HCEC 1CT (cell line): ENCODE measurements at places on chromosomes 2 and 18.

DNA sequence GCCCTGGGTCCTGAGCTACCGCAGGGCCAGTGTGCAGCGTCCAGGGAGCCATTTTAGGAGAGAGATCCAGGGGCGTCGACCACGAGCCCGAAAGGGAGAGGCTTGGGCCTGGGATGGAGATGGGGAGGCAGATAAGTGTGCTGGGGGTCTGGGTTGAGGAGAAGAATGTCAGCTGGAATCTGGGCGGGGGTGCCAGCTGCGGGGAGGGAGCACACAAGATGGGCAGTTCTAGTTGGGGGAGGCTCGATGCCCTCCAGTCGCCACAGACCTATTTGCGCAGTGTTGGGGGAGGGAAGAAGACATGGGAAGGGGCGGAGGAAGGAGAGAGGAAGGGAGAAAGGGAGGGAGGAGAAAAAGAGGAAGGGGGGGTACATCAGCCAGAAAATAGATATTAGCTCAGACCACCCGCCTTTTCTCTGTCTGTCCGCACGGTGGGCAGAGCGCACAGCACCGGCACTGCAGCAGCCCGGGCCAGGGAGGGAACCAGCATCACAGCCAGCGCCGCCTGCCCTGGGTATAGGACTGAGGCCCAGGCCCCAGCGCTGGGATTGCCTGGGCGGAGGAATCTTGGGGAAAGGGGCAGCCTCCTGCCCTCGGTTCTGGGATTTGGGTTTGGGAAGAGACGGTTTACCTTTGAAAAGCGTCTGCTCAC lies 1.9 kb upstream of the HOXD11 start:
- no peak for DNase-seq

GRCh38 chr2:145764631-145765030 lies 1244.7 kb upstream of the ZEB2 start:
- no peak for DNase-seq

GRCh38 chr2:83081826-83082690 lies 1377.0 kb downstream of the SUCLG1 start:
- peak; percentile 78 for DNase-seq

DNA sequence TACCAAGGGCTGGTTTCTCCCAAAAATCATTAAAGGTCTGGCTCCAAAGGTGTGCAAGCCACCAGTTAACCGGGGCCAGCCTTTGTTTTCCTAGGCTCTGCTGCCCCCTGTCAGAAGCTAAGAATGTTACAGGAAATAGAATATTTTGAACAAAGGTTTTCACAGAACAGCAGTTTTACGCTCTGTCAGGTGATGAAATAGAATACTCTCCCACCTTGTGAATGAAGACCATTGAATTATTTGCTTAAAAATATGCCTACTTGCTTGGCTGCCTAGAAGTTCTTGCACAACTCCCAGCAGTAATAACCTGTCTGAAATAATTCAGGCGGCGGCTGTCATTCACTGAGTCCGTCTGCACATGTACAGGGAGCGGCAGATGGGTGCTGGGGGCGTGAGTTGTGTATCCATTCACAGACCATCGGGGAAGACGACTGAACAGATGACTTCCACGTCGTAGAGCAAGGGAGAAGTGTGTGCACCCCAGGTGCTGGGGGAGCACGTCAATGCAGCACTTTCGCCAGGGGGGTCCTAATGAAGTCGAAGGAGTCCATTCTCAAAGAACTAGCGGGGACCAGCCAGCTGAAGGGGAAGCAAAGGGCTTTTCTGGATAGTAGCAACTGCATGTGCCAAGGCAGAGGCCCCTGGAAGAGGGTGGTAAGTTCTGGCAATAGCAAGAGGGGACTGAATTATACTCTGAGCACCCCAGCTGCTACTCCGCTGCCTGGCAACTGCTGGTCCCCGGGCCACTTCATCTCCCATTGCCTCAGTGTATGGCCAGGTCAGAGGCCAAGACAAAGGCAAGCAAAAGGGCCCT lies 56.1 kb downstream of the SF3B1 start:
- peak; percentile 19 for DNase-seq

DNA sequence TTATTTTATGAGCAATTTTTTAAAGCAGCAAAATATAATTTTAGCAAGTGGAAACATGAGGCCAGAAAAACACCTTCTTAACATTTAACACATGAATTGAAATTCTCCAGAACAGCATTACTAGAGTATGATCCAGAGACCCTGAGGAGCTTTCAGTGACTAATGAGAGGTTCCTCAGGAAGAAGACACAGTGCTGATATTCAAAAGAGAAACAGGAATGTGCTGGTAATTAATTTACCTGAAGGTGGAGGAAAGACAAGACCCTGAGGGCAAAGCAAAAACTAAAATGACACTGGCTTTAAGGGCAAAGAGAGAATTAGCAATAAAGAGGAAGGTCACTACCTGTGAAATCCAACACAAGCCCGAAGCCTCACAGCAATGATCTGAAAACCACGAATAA lies 97.0 kb downstream of the CDH2 start:
- no peak for DNase-seq

GRCh38 chr18:3012136-3013023 lies 564 bp downstream of the LPIN2 start:
- DNase-seq = no peak

- no peak for DNase-seq
Observed at GRCh38 chr2:25602333-25602723, 71.0 kb downstream of the DTNB start.

DNA sequence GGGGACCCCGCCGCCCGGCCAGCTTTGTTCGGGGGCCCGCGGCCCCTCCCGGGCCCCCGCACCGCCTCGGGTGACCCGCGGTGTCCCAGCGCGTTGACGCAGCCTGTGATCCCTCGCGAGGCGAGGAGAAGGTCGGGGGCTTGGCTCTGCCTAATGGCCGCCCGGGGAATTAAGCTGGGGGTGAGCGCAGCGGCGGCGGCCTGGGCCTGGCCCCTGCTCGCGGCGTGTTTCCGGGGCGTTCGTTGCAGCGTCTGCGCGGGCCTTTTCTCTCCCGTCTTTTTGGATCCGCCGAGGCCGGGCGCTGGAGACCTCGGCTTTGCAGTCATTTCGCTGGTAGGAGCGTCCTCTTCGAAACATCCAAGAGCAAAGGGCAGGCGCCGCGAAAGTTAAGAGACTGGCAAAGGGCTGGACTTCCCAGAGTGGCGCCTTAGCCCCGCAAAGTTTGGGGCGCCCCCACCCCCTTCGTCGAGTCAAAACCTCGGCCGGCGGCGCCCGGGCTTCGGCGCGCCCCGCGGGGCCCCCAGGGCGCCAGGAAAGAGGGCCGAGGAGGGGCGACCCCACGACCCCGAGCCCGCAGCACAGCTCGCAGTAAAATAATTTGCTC lies 1.3 kb downstream of the SALL3 start:
- DNase-seq = no peak

GRCh38 chr2:162126527-162126926 lies 25.5 kb downstream of the GCG start:
- DNase-seq = no peak

DNA sequence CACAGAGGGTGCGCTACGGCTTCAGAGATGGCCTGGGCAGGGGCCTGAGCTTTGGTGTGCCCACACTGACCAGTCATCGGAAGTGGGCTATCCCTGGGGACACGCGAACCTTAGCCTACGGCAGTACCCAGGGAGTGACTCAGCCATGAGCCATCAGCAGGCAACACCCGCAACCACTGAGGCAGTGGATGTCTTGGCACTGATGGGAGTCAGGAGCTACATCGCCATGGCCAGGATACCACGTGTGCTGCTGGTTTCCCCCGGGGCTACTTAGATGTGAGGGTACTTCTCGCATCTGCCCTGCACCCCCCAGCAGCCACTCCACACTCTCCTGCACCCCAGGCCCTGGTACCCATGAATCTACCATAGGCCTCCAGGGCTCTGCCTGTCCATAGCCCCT lies 12.8 kb upstream of the HPCAL1 start:
- DNase-seq = peak; percentile 79

GRCh38 chr2:122780251-122780650 lies 1024.8 kb downstream of the TSN start:
- no peak for DNase-seq

GRCh38 chr2:7670905-7671641 lies 753.9 kb downstream of the RNF144A start:
- no peak for DNase-seq

DNA sequence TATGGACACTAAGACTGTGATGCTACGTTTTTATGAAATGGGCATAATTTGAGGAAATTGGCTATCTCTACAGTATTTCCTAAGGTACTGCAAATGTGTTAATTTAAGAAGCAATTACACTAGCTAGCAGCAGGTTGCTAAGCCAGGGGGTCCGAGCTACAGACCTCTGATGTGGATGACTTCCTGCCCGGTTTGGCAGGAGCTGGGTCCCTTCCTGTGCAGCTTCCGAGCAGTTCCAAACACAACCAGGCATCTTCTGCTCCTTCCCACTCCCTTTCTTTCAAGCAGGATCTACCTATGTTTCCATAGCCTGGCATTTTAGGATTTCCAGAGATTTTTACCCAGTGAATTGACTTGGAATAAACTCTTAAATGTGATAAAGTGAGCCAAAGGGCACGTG lies 55.7 kb downstream of the SCN2A start:
- DNase-seq = no peak

DNA sequence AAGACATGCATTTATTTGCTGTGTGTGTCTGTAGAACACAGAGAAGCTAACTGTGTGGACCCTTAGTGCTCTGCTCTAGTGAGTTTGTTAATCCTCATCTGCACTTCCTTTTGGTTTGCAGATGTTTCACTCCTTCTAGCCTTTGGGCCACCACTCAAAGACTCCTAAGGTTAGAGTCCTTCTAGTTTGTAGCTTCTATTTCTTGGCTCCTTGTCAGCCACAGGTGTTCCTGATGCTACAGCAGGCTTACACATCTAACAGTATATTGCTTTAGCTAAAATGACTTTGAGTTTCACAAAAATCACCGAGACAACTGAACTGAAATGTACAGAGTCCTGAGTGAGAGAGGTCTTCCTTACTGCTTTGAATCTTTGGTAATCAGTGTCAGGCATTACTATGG lies 551.4 kb downstream of the NRXN1 start:
- no peak for DNase-seq

DNA sequence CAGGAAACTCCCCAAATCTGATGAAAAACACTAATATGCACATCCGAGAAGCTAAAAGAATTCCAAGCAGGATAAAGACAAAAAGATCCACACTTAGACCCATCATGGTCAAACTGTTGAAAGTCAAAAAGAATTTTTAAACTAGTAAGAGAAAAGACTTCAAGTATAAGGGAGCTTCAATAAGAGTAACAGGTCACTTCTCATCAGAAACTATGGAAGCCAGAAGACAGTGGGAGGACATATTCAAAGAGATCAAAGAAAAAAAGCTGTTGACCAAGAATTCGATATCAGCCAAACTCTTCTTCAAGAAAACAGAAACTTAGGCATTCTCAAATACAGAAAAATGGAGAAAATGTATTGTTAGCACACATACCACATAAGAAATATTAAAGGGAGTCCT lies 50.4 kb downstream of the ZC3H8 start:
- peak; percentile 34 for DNase-seq

GRCh38 chr2:40032650-40033319 lies 253.7 kb upstream of the THUMPD2 start:
- peak; percentile 97 for DNase-seq

GRCh38 chr2:16246911-16247310 lies 306.6 kb downstream of the MYCN start:
- DNase-seq = no peak

DNA sequence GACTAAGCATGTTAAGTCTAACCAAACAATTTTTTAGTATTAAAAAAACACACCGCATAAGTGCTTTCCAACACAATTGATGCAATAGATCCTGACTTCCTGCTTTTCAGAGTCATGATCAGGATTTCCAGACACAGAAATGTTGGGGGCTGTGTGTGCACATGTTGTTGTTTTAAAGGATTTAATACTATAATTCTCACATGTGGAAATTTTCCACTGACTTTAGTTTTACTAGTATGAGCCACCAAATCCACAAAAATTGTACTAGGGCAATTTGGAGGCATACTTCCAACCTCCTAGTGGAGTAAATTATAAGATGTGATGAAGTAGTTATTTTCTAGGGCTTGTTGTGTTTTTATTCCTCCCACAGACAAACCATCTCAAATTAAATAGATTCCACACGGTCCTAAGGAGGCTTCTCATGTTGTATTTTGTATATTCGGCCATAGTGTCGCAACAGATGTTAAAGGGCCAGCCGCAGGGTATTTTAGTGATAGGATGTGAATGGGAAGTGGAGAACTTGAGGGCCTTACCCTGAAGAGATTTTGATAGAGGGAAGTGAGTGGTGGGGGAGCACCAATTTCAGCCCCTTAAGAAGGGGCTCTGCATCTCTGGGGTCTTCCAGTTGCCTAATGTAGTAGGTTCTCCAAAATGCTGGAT lies 108.9 kb upstream of the KLF7 start:
- DNase-seq = no peak

DNA sequence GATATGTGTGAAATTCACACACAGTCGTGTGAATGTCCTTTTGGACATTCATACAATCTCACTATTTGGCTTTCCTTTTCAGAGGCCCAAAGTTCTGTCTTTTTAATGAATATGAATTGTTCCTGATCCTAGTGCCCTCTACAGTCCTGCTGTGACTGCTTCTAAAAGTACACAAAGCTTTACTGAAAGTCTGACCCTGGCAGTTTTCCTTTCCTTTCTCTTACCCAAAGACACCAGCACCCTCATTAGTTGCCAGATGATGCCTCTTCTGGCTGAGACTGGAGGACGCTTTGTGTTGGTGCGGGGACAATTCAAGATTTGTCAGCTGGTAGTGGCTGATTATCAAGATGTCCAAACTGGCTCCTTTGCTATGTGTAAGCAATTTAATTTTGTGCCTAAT lies 81.8 kb upstream of the CDCA7 start:
- DNase-seq = no peak

- no peak for DNase-seq
Observed at GRCh38 chr18:2508155-2508554, 63.1 kb downstream of the METTL4 start.

- no peak for DNase-seq
Observed at GRCh38 chr2:174438146-174438886, 42.8 kb downstream of the SCRN3 start.

DNA sequence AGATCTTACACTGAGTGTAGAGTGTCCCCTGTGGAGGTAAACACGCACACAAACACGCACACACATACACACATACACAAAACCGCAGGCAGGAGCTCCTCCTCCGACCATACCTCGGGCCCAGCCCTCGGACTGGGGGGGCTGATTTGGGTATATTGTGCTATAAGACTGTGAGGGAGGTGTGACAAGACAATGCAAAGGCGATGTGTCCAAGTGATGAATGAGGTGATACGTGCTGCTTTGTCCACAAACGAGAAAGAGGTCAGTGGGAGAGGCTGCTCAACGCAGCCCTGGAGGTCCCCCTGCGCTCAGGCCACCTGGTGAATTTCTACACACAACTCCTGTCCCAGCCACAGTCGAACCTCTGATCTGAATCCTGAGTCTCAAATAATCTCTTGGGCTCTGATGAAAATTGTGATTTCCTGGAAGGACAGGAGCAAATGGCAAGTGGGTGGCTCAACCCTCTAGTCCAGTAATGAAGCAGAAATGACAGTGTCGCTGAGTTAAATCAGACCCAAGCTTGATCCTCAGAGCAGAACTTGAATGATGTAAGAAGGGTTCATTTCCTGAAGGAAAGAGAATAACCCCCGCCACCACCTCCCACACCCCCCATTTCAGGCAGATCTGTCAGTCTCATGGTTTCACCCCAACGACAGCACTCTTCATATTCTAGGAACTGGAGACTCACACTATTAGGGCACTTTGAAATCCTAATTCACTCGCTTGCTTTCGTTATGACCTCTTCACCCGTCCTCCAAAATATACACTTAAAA lies 48.9 kb upstream of the ASXL2 start:
- DNase-seq = no peak

GRCh38 chr2:88199912-88200682 lies 30.0 kb downstream of the THNSL2 start:
- no peak for DNase-seq

- no peak for DNase-seq
Observed at GRCh38 chr2:58788402-58788801, 547.3 kb upstream of the FANCL start.

GRCh38 chr2:174486563-174487107 lies at the start of gene GPR155:
Gene GPR155, minus strand, starts transcription at chr2:174487029. Its CDS starts 5,073 bp downstream, at chr2:174481956.
- DNase-seq = peak; percentile 29
